CD4-positive, alpha-beta T cell treated with Interleukin-21 for 1 hour (primary cell): ENCODE measurements at places on chromosomes 5 and 9.

GRCh38 chr5:119420169-119420568 lies 32.1 kb upstream of the HSD17B4 start:
- no peak for DNase-seq

- no peak for DNase-seq
These were observed 183.4 kb downstream of the FBXL7 start for GRCh38 chr5:15683332-15683731.

DNA sequence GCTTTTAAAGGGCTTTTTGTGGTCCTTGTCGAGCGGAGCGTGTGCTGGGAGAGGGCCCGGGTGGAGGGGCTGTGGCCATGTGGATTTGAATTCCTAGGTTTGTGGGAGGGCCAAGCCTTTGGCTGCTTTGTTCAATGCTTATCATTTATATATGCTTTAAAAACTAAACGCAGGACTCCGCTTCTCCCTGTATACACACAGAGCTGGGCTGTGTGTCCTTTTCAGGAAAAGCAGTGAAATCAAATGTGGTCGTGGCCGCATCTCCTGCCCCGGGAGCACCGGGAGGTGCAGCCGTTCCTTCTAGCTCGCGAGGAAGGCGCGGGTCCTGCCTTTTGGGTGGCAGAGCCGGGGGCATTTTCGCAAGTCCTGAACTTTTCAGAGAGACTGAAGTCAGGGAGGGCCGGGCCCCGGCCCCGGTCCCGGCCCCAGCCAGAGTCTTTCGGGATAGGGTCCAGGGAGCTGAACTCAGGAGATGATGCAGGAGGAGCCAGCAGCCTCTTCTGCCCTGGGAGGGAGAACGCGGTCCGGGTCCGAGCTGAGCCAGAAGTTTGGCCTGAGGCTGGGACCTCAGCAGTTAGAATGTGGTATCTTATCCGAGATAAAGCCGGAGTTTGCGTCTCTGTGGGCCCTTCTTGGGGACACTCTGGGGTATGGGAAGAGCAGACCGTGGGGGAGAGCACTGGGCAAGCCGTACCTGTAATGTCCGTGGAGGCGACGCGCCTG lies 158.8 kb downstream of the C9orf152 start:
- no peak for DNase-seq

DNA sequence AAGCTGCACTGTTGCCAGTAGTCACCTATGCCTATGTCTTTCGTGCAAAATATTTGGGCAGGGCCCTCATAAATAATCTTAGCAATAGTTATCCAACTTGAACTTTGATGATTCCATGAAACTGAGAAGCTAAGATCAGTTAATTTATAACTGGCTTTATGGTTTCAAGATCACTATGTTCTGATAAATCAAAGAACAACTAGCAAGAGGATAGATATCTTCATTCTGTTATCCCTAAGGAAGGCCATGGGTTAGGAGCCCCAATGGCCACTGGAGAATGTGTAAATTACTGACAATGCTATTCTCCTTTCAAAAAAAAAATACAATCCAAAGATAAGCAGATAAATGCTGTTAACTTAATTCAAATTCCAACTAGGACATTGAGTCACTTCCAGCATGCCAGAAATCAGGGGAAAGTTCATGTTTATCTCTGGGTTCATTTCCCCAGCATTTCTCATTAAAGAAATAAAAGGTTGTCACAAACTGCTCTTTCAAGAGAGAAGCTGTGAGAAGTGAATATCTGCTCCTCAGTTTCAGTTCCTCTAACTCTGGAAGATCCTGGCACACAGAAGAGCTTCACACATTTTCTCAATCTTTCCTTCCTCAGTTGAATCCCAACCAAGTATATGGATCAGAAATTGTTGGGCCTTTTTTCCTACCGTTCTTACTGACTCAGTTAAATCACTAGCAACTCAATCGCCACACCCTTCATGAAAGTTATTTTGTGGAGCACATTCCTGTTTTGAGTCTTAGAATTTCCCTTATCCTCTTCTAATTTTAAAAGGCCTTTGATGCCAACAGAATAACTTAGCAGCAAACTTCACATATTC lies 59.6 kb upstream of the SLC1A1 start:
- no peak for DNase-seq

- no peak for DNase-seq
These were observed 39.8 kb upstream of the TTC39B start for GRCh38 chr9:15346837-15347236.

GRCh38 chr5:101580591-101580990 lies 677.5 kb upstream of the ST8SIA4 start:
- DNase-seq, result no peak

DNA sequence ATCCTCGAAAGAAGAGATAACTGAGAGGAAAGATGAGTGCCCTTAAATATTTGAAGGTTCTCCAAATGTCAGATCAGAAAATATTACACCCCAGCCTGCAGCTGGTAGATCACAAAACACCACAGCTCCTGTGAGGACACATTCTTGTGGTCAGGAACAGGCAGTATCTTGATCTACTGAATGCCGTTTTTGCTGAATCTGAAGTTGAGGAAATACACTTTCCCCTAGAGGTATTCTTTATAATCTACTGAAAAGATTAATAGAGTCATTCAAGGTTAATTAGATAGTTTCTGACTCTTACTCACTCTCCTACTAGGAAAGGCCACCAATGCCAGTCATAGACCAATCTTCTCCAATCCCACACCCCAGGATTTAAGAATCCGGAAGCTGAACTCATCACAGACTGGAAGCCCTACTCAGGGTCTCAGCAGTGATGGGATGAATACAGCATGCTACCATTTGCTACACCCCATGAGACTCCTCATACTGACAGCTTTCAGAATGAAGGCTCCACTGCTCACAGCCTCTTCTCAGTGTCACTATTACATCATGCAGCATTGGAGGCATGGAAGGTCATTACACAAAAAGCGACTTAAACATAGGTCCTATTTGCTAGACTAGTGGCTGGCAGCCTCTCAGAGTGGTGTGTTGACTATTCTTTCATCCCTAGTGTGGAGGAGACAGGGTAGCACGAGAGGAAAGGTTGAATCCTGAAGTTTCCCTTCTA lies 143.9 kb upstream of the SLC1A3 start:
- no peak for DNase-seq
